ENCODE measurements at places on chromosomes 1 and 21. TPM values are rescaled to one million over a fixed set of nuclear protein-coding genes. Genes with fewer than 3 reads are reported as not detected.

DNA sequence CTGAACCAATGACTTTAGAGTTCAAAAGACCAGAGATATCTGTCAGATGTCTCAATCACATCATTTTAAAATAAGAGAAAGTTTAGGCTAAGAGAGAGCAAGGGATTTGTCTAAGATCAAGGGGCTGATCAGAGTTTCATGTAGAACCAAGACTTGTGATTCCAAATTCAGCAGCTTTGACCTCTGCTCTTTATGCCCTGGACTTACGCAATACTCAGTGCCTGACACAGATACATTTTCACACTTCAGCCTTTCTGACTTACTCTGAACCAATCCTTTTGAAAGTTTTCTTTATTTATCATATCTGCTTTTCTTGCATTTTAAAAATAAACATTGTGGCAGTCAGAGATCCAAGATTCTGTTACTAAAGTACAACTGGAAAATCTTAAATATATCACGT is 428.0 kb downstream of the PLPP3 start:
- no peak for DNase-seq

The NPHP4 gene
- 20.1 TPM for total RNA-seq

DNA sequence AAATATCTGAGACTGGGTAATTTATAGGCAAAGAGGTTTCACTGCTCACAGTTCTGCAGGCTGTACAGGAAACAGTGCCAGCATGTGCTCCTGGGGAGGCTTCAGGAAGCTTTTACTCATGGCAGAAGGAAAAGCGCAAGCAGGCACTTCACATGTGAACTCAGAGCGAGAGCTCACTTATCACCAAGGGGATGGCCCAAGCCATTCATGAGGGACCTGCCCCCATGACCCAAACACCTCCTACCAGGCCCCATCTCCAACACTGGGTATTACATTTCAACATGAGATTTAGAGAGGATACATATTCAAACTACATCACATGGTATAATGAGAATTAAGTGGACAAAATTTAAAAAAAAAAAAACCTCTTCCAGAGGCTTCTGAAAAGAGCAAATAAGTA is 13.7 kb downstream of the WASF2 start:
- DNase-seq, result no peak

GRCh38 chr1:245463392-245464165 is 308.8 kb downstream of the KIF26B start:
- no peak for DNase-seq

DNA sequence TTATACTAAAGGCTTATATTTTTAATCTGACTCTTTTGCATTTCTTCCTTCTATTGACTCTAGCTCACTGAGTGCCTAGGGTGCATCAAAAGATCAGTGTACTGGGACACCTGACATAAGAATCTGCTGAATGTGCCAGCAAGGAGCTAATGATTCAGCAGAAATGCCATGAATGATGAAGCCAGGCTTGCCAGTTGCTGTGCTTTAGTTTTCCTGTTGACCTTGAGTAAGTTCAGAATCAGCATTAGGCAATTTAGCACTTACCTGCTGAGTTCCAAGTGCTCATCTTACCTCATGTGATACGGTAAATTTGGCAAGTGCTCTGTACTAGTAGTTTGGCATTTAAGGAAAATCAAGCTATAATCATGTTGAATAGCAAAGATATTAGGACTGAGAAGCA is 523.2 kb upstream of the B3GALT2 start:
- no peak for DNase-seq

The NCDN gene
- 64.1 TPM for total RNA-seq

DNA sequence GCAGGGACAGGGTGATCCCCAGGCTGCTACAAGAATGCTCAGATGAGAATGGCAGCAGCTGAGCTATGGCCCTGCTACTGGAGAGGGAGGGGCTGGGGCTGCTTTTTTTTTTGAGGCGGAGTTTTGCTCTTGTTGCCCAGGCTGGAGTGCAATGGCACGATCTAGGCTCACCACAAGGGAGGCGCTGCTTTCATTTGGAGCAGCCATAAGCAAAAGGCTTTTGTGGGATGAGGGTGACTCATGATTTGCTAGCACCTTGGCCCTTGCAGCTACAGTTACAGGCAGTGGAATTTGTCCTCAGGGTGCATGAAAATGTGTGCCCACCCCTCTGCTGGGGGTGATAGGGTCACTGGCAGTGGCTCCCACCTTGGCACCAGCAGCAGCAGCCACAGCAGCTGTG is 32.4 kb upstream of the CYP4A22 start:
- no peak for DNase-seq

- no peak for DNase-seq
Observed at GRCh38 chr1:7313826-7314225, 457.3 kb upstream of the VAMP3 start.

DNA sequence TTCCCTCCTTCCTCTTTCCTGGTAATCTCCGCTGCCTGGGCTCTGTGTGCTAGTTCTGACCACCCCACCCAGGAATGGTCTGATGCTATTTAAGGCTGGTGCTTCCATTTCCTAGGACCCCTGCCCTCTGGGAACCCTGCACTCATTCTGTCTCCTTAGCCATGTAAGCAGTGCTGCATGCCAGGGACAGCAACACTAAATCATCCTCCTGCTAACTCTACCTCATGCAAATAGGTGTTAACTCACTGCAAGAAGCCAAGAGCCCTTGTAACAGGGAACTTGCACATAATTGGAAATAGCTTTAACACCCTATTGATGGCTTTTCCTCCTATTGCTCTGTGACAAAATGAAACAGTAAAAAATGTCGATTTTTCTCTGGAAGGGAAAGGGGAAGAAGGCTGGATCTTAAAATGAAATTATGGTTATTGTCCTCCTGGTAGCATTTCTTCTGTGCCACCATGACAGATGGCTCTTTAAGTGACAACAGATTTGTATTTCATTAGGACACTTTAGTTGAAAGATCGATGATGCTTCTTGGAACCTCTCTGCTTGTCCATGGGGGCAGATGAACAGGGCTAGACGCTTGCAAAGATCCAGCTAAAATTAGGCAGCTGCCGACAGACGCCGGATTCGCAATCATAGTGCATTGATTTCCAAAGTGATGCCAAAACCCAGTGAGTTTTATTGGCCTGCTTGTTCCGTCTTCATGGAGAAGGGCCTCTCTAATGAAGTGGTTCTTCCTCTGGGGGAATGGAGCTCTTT is 551.7 kb downstream of the MATN1 start:
- DNase-seq, result no peak

DNA sequence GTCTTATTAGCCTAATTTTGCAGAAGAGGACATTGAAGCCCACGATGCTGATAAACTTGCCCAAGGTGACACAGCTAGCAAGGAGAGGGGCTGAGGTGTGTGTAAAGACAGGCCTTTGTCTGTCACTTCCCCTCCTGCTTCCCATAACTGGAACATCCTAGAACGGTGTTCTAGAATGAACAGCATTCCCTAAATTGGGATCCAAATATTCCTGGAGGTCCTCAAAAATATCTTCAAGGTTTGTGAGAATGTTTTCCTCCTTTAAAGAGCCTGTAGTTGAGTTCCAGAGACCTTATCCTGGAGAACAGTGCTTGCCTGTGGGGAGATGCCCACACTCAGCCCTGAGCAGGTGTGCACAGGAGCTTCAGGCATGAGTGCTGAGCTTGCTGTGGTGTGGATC is 41.5 kb upstream of the SAMD13 start:
- DNase-seq, result no peak
